Neural crest cell (in vitro differentiated cells): ENCODE measurements at places on chromosomes 5 and 9. TPM values are rescaled to one million over a fixed set of nuclear protein-coding genes. Genes with fewer than 3 reads are reported as not detected.

GRCh38 chr5:43649256-43649655 lies 46.3 kb downstream of the NNT start:
- H3K4me1 ChIP-seq, result no peaks in the 10 kb centered on the region
- no peaks in the 10 kb centered on the region for H3K27me3 ChIP-seq
- no peak overlapping the region for H3K27ac ChIP-seq
- DNase-seq, result no peak
- peaks cover 3% of the 10 kb centered on the region for H3K36me3 ChIP-seq

DNA sequence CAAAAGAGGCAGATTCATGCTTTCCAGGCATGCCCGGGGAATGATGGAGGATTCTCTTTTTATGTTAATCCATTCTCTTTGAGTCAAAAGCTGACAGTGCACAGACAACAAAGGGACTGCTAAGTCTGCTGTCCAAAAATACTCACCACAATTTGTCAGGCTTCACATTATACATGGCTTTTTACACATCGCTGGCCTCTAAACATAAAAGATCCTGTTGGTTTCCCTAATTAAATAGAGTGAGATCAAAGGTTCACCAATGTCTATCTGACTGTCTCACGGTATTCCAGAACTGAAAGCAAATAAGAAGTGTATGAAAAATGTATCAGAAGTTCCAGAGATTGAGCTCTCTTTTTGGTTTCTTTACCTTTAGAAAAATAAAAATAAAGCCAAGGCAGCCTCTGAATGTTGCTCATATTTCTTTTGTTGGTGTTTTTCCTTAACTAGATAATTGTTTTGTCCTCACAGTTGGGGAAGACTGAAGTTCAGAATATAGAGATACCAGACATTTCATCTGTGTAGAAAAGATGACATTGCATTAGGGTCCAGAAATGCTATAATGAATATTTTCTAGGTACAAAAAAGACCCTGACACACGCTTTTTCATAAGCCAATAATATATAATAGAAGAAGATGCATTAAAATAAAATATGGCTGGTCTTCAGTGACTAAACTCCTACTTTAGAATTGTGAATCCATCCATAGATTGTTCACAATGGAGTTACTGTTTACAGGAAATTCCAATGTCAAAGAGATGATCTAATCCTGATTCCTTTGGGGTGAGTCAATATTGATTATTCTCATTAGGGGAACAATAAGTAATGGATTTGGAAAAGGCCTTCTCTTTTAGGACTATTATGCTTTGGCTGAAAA lies 688.2 kb upstream of the CDH6 start:
- H3K27me3 ChIP-seq, result no peaks in the 10 kb centered on the region
- peak overlapping the region; percentile 94 for H3K27ac ChIP-seq
- no peak for DNase-seq
- peaks cover 56% of the 10 kb centered on the region for H3K4me1 ChIP-seq
- H3K4me3 ChIP-seq, result peak overlapping the region; percentile 48
- peaks cover 5% of the 10 kb centered on the region for H3K36me3 ChIP-seq

GRCh38 chr9:125655691-125656410 lies 51.2 kb downstream of the MAPKAP1 start:
- H3K27me3 ChIP-seq, result no peaks in the 10 kb centered on the region
- no peaks in the 10 kb centered on the region for H3K36me3 ChIP-seq
- H3K27ac ChIP-seq, result no peak overlapping the region
- H3K4me3 ChIP-seq, result no peak overlapping the region

- no peaks in the 10 kb centered on the region for H3K36me3 ChIP-seq
- peaks cover 26% of the 10 kb centered on the region for H3K4me1 ChIP-seq
- DNase-seq, result no peak
Observed at GRCh38 chr9:33843312-33843961, 26.5 kb downstream of the UBE2R2 start.

DNA sequence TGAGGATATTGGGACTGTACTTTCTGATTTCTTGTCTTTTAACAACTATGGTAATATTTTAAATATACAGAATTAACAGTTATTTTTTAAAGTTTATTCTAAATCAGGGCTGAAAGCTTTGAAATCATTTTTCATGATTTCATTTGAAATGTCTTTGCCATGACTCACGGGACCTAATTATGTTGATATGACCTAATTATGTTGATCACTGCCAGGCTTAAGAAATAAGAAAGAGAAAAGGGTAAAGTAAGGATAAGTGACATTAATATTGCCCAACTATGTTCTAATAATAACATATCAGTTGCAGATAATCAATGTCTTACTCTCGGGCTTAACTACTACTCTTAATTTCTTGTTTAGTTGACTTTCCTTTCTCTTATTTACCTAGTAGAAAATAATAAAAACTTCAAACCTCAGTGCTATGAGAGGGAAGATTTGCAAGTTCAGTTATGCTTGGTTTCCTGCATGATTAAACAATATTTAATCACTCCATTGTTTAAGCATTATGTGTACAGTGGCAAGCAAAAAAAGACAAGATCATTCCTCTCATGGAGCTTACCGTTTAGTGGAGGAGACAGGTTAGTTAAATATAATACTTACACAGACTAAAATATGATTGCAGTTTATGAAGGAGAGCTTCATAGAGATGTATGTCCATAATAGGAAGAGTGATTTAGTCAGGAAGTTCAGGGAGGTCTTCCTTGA lies 67.0 kb upstream of the EIF4EBP3 start:
- H3K27me3 ChIP-seq, result no peaks in the 10 kb centered on the region
- H3K36me3 ChIP-seq, result no peaks in the 10 kb centered on the region
- no peaks in the 10 kb centered on the region for H3K4me1 ChIP-seq
- H3K27ac ChIP-seq, result no peak overlapping the region
- no peak overlapping the region for H3K4me3 ChIP-seq

DNA sequence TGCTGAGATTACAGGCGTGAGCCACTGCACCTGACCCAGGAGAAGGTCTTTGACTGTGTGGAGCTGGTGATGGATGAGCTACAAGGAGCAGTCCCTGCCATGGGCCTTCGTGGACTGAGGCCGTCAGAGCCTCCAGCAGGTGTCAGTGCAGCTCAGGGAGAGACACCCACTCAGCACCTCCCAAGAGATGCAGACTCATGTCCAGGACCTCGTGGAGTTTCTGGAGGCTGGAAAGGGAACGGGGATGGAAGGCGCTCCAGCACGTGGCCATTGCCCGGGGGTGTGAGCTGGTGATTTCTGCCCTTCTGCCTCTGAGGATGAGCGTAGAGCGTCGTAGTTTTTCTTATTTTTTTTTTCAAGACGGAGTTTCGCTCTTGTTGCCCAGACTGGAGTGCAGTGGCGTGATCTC lies 9.5 kb downstream of the TOR4A start:
- peaks cover 7% of the 10 kb centered on the region for H3K27me3 ChIP-seq
- peak overlapping the region; percentile 39 for H3K4me3 ChIP-seq
- no peak overlapping the region for H3K27ac ChIP-seq
- no peak for DNase-seq

DNA sequence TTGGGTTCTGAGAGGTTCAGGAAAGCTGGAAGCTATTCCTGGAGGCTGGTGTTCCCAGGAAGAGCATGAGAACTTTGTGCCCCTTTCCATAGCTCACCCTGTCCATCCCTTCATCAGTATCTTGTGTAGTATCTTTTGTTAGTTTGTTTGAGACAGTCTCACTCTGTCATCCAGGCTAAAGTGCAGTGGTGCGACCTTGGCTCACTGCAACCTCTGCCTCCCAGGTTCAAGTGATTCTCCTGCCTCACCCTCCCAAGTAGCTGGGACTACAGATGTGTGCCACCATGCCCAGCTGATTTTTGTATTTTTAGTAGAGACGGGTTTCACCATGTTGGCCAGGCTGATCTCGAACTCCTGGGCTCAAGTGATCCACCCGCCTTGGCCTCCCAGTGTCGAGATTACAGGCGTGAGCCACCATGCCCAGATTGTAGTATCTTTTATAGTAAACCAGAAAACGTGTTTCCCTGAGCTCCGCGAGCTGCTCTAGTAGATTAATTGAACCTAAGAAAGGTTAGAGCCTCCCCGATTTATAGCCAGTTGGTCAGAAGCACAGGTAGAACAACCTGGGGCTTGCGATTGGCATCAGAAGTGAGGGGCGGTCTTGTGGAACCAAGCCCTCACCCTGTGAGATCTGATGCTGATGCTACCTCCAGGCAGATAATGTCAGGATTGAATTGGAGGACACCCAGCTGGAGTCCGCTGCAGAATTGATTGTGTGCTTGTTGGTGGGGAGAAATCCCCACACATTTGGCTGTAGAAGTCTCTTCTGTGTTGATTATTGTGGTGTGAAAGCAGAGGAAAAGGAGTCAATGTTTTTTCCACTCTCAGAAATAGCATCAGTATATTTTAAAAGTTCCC lies 32.3 kb downstream of the ATP6V0E1 start:
- no peak for DNase-seq
- peaks cover 9% of the 10 kb centered on the region for H3K36me3 ChIP-seq
- H3K27ac ChIP-seq, result peak overlapping the region; percentile 15

GRCh38 chr5:73189871-73190376 lies 16.9 kb downstream of the TMEM174 start:
- no peak for DNase-seq
- no peak overlapping the region for H3K27ac ChIP-seq
- H3K4me1 ChIP-seq, result no peaks in the 10 kb centered on the region
- H3K4me3 ChIP-seq, result no peak overlapping the region
- peaks cover 3% of the 10 kb centered on the region for H3K36me3 ChIP-seq

DNA sequence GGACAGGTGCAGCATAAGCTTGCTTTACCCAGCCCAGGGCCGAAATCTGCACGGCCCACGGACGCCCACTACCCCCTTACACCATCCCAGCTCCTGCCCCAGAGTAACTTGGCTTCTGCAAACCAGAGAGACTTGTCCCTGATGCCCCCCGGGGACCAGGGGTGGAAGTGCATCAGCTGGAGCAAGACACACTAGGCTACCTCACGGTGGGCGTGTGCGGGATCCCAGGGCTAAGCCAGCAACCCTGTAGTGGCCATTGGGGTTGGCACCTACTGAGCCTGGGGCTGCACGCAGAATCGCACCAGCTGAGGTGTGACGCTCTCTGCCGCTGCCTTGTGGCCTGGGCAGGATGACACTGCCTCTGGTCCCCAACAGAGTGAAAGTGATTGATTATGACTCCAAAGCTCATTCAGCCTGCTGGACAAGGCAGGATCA lies 6.1 kb upstream of the ZNF79 start:
- no peaks in the 10 kb centered on the region for H3K27me3 ChIP-seq
- peaks cover 26% of the 10 kb centered on the region for H3K4me1 ChIP-seq
- H3K4me3 ChIP-seq, result peak overlapping the region; percentile 18

DNA sequence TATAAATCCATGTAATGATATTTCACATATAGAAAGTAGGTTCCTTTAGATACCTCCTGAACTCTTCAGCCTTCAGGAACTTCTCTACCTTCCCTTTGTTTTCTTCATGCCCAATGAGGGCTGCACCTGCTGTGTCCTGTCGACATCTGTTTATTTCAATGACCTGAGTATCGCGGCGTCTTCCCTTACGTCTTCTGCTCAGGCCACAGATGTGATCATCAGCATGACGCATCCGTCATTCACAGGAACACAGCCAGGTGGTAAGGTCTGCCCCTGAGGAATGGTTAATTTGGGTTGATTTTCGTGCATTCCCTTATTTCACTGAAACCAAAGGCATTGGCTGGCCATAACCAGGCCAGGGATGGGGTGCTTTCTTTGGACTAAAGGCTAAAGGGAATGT lies 217.1 kb downstream of the MED10 start:
- no peak for DNase-seq
- H3K27ac ChIP-seq, result no peak overlapping the region
- no peaks in the 10 kb centered on the region for H3K36me3 ChIP-seq
- H3K4me1 ChIP-seq, result peaks cover 21% of the 10 kb centered on the region
- peaks cover 14% of the 10 kb centered on the region for H3K27me3 ChIP-seq
- no peak overlapping the region for H3K4me3 ChIP-seq

DNA sequence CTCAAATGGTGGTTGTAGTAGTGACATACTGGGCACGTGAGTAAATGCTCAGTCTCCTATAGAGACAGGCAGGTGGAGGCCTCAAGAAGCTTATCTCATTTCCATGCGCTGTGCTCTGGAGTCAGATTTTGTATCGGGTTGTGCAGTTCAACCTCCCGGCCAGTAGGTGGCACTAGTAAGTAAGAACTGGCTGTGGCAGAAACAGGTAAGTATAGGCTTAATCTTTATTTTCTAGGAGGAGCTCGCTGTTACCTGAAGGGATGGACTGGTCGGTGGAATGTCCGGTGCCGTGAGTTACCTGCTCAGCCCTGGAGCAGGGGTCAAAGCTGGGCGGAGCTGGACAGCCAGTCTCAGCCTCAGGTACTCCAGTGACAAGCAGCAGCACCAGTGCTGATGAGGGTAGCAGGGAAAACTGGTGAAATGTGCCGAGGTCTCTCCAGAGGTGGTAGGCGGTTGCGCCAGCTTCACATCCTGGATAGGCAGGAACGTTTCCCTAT lies 880.1 kb upstream of the SEMA6A start:
- H3K36me3 ChIP-seq, result no peaks in the 10 kb centered on the region
- no peak overlapping the region for H3K27ac ChIP-seq
- no peaks in the 10 kb centered on the region for H3K27me3 ChIP-seq
- no peaks in the 10 kb centered on the region for H3K4me1 ChIP-seq
- no peak overlapping the region for H3K4me3 ChIP-seq

GRCh38 chr9:95268681-95269080 lies 48.8 kb downstream of the FANCC start:
- H3K4me1 ChIP-seq, result peaks cover 35% of the 10 kb centered on the region
- peaks cover 10% of the 10 kb centered on the region for H3K36me3 ChIP-seq
- H3K27me3 ChIP-seq, result no peaks in the 10 kb centered on the region

GRCh38 chr5:180467028-180467975 lies 26.9 kb upstream of the CNOT6 start:
- no peak overlapping the region for H3K4me3 ChIP-seq
- H3K27ac ChIP-seq, result no peak overlapping the region
- no peaks in the 10 kb centered on the region for H3K4me1 ChIP-seq
- DNase-seq, result no peak
- no peaks in the 10 kb centered on the region for H3K36me3 ChIP-seq
- H3K27me3 ChIP-seq, result peaks cover 7% of the 10 kb centered on the region

- H3K4me3 ChIP-seq, result no peak overlapping the region
- H3K4me1 ChIP-seq, result no peaks in the 10 kb centered on the region
- H3K36me3 ChIP-seq, result no peaks in the 10 kb centered on the region
Observed at GRCh38 chr9:108536836-108537601, 318.8 kb downstream of the ACTL7B start.

The SLC45A2 gene
- total RNA-seq, result 0.36 and 1.3 TPM in 2 replicates

The ADAMTS16 gene
- total RNA-seq, result 0.23 and 1.7 TPM in 2 replicates

The TRAF1 gene
- total RNA-seq, result 3.5 and 3.8 TPM in 2 replicates

The PKD2L2 gene
- total RNA-seq, result not detected in 2 replicates

The DMRT3 gene
- total RNA-seq, result not detected in 2 replicates

The ANXA2R gene
- total RNA-seq, result 1.0 and 1.2 TPM in 2 replicates

The CDC25C gene
- 22.5 and 22.7 TPM in 2 replicates for total RNA-seq

The NEK6 gene
- total RNA-seq, result 31.7 and 31.9 TPM in 2 replicates
